ENCODE measurements at places on chromosomes 7 and 10. TPM values are rescaled to one million over a fixed set of nuclear protein-coding genes. Genes with fewer than 3 reads are reported as not detected.

The IFIT1 gene
- polyA plus RNA-seq: 0.50 TPM

The GPRIN2 gene
- not detected for polyA plus RNA-seq

The MKI67 gene
- 0.82 TPM for polyA plus RNA-seq

The EVX1 gene
- polyA plus RNA-seq: not detected

The ANLN gene
- 0.19 TPM for polyA plus RNA-seq

The C10orf62 gene
- polyA plus RNA-seq: not detected

The VKORC1L1 gene
- polyA plus RNA-seq: 2.0 TPM

The KCNIP2 gene
- polyA plus RNA-seq: 23.5 TPM

The OR2A42 gene
- polyA plus RNA-seq: 0.13 TPM

- no peak for DNase-seq
Observed at GRCh38 chr7:132276976-132277725, 299.1 kb downstream of the PLXNA4 start.

- DNase-seq: no peak
Observed at GRCh38 chr10:22816298-22816653, 101.9 kb upstream of the PIP4K2A start.

DNA sequence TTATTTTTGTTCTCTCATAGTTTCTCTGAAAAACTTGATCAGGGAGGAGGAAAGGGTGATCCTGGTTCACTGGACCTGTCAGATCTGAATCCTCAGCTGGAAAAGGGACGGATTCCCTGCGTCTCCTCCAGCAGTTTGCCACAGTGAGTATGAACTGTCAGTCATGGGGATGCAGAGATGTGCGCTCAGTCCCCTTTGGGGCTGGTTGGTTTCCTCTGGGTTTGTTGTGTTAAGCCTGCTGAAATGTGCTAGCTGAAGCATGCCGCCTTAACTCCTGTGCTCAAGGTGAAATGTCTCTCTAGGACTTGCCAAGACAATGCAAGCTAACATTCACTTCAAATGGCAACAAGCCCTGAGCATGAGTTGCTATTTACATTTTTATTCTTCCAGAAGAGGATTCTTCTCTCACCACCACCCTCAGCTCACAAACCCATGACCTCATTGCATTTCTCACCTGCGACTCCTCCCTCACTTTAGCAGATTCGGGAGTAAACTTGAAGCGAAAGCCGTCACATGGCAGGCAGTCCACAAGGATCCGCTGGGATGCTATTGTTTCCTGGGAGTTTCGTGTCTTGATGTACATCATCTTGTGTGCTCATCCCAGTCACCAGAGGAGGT is 192.9 kb upstream of the FZD8 start:
- DNase-seq: no peak

- DNase-seq: no peak
Observed at GRCh38 chr10:35573796-35574195, 31.3 kb upstream of the GJD4 start.

DNA sequence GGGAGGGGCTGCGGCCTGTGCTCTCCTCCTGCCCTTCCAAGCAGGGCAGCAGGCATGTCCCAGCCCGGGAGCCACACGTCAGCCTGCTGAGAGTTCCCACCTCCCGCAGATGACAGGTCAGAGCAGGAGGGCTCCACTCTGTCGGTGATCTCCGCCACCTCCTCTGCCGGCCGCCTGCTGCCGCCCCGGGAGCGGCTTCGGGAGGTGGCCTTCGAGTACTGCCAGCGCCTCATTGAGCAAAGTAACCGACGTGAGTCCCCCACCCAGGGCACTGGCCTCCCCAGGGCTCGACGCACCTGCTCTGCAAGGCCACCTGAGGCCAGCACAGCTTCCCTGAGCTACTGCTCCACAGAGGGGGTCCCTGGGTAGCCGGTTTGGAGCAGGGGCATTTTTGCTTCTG is 9.4 kb downstream of the AP5Z1 start:
- no peak for DNase-seq

DNA sequence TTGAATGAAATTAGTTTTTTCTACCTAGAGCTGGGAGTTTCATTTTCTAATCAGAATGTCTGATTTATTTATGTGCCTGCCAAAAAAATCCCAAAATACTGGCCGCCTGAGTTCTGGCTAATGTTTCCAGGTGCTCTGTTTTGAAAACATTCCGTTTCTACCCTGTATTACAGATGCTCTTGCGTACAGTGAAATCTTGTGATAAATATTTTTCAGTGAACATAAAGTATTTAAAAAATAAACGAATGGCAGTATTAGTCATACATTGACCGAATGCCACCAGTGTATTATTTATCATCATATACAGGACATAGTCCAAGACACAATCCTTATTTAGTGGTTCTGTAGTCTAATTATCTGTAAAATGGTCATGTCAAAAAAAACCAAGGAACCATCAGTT is 102.8 kb downstream of the KAT6B start:
- DNase-seq: no peak

DNA sequence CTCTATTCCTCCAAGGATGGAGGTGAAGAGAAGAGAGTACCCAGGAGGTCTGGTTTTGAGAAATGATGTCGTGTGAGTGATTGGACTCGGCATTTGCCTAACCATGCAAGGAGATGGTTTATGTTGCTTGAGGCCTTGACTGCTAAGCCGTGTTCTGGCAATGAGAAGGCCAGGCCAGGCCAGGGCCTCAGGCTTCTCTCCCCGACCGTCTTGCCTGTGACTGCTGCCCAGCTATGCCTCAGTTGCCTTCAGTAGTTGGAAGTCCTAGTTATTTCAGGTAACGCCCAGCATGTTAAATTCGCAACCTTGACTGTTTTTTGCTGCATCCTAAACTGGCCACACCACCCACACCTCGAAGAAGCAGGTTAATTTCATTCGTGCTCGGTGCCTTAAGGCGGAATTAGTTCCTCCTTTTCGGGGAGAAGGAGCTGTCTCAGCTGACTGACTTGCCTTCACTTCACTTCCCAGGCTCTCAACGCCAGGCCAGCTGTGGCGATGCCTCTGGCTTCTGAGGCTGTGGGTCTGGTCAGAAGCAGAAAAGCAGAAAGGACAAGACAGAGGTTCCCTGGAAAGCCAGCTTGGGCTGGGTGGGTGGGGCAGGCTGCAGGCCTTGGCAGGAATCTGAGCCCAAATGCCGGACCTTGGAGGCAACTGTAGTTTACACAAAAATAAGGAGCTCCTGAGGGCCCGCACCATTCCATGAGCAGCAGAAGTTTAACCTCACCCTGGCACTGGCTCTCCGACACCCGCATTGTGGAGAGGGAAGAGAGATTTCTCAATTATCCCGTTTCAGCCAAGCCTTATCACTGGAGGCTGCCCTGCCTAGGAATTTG is 61.9 kb upstream of the SAMD8 start:
- DNase-seq: no peak

- DNase-seq: no peak
Observed at GRCh38 chr7:84145892-84146291, 48.7 kb downstream of the SEMA3A start.

DNA sequence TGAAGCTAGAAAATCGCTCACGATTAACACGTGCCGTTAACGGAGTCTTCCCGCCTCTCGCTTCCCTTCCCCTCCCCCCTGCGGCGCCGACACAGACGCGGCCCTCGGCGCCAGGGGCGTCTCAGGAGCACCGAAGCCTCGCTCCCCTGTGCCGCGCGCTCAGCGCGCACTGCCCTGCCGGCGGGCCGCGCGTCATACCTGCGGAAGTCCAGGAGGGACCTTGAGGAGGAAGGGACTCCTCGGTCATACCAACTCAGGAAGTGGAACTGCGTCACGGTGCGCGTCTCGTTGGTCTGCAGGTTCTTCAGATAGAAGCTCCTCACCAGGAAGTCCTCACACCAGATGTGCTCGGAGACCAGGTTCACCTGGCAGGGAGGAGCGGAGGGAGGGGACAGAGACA is 239.6 kb downstream of the DNAJB6 start:
- peak; percentile 63 for DNase-seq

GRCh38 chr10:17561111-17561510 is 56.1 kb downstream of the HACD1 start:
- DNase-seq: no peak

DNA sequence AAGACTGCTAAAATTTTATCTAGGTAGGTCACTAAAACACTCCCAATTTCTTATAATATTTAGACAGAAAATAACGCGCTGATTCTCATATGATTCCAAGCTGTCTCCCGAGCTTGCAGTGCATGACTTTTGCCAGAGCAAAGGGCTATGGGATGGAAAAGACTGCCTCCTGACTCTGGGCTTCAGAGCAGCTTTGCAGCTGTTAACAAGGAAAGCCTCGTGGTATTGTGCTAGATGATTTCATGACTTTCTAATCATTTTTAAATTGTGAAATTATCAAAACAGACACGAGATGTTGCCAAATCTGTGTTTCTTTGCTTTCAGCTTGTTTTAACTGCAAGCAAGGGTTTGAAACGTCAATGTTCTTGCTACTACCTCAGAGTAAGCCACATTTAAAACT is 238.3 kb downstream of the AGMO start:
- DNase-seq: no peak

DNA sequence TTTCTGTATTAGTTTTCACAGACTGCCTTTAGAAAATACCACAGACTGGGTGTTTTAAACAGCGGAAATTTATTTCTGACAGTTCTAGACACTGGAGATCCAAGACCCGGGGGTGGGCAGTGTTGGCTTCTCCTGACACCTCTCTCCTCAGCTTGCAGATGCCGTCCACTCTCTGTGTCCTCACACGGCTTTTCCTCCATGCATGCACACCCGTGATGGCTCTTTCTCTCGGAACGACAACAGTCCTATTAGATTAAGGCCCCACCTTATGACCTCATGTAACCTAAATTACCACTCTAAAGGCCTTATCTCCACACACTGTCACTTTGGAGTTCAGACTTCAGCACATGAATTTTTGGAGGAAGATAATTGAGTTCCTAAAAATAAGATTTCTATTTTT is 142.9 kb upstream of the VWC2 start:
- DNase-seq: no peak

DNA sequence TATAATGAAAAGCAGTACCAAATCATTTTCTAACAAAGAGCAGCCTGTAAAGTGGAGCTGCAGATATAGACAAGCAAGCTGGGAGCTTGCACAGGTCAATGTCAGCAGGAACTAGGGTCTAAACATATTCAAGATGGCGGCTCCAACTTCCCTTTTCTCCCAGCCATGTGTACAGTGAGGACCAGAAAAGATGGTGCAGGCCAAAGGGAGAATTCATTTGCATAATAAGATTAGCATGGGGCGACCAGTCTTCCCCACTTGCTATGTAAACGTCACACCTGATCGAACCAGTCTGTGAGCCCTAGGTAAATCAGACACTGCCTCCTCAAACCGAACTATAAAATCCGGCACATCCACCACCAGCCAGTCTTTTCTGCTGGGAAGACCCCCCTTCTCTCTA is 4.4 kb upstream of the RAPGEF5 start:
- DNase-seq: no peak

DNA sequence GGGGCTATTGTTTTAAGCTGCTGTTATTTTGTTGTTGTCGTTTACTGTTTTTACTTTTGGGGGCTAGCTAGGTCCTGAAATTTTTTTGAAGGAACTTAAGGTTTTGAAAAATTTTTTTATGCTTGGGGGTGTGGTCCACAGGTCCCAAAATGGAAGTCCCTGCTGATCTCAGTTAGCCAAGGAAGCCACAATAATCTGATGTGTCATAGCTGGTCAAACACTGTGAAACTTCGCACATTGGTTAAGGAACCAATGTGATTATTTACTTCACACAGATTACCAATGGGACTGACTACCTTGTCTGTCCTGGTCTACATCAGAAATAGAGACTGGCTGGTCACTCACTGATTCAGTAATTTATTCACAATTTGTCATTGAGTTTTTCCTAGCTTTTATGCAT is 29.5 kb upstream of the HYCC1 start:
- no peak for DNase-seq

DNA sequence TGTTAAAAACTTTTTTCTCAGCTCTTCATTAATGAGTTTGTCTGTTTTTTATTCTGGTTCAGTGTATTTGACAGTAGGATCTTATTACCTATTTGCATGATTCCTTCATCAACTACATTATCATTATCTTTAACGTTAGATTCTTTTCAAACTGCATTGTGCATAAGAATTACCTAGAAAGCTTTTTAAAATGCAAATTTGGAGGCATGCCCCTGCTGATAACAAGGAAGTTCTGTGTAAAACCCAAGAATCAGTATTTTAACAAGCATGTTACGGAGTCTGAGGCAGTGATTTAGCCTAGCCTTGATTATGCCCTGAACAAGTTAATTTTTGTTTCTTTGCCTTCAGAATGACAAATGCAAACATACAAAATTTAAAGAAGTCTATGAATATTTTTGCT is 14.2 kb downstream of the AHR start:
- no peak for DNase-seq

GRCh38 chr7:7790041-7790741 is 71.8 kb upstream of the RPA3 start:
- no peak for DNase-seq

DNA sequence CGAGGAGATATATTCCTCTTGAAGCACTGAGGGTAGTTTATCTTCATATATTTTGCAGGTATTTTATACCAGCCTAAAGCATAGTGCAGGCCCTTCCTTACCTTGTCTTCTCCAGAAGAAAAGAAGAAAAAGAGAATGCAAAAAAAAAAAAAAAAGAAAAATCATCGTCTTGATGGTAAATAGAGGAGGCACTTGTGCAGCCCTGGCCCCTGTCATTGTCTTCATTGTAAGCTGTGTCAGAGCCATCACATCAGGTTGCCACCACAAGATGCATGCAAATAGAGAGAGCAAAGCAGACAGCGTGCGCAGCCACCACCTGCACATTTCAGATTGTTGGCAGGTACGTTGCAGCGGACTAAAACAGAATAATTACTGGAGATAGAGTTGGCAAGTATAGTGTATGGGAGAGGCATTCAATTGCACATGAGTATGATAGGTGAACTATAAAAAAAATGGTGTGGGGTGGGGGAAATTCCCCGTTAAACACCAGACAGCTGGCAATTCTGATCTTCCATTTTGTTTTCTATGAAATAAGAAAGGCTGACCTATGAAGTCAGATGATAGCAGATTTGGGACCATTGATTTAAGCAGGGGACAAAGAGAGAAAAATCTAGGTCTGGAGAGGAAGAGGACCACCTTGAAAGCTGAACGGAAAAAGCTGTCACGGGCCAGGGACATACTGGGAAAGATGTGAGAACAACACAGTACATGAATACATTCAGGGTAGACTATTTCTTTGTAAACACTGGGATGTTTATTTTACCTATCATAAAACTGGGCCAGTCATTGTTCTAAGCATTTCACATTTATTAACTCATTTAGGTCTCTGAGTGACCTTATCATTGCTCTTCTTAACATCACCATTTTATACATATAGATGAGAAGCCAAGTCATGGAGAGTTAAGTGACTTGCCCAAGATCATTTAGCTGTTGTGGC is 306.3 kb upstream of the SP8 start:
- DNase-seq: no peak
